ENCODE measurements at places on chromosomes 1 and 21. TPM values are rescaled to one million over a fixed set of nuclear protein-coding genes. Genes with fewer than 3 reads are reported as not detected.

GBP4 gene
- 0.82 TPM for total RNA-seq

CSF3R gene
- 1.2 TPM for total RNA-seq

DNA sequence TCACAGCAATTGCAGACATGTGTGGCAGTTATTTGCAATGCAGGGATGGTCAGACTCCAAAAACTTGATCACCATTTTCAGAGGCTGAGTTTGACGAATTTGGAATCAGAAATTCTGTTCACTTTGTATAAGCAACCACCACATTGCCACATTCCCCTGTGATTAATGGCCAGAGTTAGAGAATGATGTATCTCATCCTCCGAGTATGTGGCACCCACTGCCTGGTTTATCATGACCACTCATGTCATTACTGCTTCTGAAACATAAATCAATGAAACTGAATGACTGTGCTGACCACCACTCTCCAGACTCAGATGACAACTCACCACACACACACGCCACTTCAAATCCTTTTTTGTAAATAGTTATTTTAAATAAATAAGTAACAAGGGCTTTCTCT lies 66.6 kb upstream of the CACHD1 start:
- DNase-seq: no peak

- no peak for DNase-seq
These were observed 20.7 kb upstream of the RCC2 start for GRCh38 chr1:17460219-17460618.

Measured in frontal cortex (tissue), 4 donors.